ENCODE measurements at places on chromosomes 6 and 20.

DNA sequence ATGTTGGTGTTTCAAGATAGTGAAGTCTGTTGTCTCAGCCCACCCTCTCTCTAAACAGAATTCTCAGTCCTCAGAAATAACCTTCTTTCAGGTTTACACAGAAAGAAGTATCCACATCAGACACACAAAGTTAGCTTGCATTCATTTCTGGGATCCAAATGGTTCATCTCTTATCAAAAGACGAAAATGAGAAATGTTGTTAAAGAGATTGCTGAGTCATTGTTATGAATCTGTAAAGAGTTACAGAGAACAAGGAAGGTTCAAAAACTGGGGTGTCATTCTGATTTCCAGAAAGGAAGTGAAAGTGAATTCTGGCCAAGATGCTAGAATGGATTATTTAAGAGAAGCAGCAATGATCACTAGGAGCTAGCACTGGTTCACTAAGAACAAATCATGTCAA lies 90.5 kb upstream of the ATXN1 start:
- DNase-seq = no peak

DNA sequence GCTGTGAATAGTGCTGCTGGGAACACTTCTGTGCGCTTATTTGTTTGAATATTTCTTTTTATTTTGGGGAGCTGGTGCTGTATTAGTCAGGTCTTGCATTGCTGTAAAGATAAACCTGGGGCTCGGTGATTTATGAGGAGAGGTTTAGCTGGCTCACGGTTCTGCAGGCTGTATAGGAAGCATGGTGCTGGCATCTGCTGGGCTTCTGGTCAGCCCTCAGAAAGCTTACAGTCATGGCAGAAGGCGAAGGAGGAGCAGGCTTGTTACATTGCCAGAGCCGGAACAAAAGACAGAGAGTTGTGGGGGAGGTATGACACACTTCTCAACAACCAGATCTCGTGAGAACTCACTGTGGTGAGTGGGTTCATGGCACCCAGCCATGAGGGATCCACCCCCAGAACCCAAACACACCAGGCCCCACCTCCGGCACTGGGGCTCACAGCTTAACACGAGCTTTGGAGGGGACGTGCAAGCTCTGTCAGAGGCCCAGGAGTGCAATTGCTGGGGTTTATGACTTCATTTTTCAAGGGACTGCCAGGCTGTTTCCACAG lies 68.8 kb upstream of the GATA5 start:
- DNase-seq = no peak

- DNase-seq = no peak
Observed at GRCh38 chr20:33351696-33352095, 49.6 kb downstream of the CDK5RAP1 start.

- DNase-seq = no peak
Observed at GRCh38 chr6:113190170-113190569, 667.0 kb upstream of the MARCKS start.

DNA sequence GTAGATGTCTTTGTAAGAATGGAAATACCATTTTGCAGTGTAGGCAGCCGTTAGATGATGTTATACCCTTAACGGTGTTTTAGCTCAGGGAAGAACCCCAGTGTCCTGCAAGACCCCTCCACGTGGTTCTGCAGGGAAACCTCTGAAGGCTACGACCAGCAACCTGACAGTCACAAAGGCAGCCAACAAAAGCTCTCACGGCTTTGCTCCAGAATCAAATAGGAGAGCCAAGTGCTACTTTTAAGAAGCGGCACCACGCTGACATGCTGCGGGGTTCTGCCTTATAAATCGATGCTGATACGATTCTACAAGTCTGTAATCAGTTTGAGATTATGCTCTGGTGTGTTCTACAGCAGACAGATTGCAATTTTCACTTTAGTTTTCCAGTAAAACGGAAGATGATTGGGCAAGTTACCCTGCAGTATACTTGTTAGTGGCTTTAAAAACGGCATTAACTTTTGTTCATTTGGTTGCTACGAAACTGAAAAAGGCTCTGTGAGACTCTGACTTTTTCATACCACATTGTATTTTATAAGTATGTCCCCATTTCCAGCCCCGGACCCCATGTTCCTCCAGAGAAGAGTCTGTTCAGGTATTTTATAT lies 312.9 kb downstream of the SAMD5 start:
- no peak for DNase-seq

GRCh38 chr20:6582449-6582848 lies 185.0 kb upstream of the BMP2 start:
- DNase-seq = no peak

GRCh38 chr20:26276554-26277210 lies 580.0 kb upstream of the ZNF337 start:
- DNase-seq = no peak

DNA sequence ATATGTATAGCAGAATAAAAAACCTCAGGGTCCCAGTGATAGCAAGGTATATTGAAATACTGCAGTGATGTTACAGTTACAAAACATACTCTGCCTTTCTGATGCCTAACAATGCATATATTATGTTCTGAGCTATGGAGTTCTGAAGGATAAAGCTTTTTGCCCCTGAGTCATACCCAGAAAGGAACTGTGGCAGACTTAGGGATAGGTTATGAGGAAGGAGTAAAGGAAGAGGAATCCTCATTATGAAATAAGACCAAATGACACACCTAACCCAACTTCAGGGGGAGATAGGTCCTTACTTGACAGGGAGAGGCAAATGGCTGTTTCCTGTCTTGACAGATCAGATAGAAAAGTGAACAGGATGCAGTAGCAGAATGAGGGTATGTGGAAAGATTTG lies 940.6 kb upstream of the FLRT3 start:
- DNase-seq = no peak

- DNase-seq = no peak
Observed at GRCh38 chr6:109381061-109381746, 1.1 kb downstream of the CD164 start.

GRCh38 chr6:127690588-127690987 lies 113.6 kb downstream of the C6orf58 start:
- DNase-seq = no peak

DNA sequence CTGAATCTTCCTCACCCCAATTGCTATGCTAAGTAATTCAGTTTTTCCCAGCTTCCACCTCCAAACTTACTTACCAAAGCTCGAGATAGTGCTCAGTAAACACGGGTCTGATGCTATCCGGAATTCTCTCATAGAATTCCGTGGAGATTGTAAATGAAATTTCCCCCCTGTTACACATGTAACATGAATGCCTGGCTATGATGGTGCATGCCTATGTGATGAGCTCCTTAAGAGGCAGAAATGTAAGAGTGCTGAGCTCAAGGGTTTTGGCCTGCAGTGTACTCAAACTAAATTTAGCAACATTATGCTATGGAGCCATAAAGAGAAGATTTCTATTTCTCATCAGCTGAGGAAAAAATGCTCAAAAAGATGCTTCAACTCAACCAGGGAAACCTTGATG lies 133.4 kb upstream of the FUT9 start:
- no peak for DNase-seq

- DNase-seq = no peak
Observed at GRCh38 chr6:28523241-28523622, 2.4 kb upstream of the GPX5 start.

- no peak for DNase-seq
Observed at GRCh38 chr6:42179261-42179944, 6.2 kb downstream of the GUCA1A start.

- DNase-seq = no peak
Observed at GRCh38 chr6:113697632-113698410, 159.3 kb upstream of the MARCKS start.

DNA sequence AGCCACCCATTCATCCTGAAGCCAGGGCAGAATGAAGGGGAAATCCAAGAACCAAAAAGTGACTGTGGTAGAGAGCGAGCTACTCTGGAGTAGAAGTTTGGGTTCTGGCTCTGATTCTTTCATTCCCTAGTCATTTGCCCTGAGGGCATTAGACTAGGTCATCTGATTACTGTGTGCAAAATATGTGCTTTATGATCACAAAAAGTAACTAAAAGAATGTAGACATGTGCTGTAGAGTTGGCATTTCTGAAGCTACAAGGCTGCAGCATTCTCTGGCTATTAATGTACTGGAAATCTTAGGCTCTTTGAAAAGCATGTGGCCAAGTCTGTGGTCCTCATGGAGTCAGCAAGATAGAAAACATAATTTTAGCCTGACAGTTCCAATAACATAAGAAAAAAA lies 94.2 kb downstream of the TBC1D7 start:
- DNase-seq = no peak

- no peak for DNase-seq
Observed at GRCh38 chr20:17848249-17849048, 120.1 kb downstream of the SNX5 start.

GRCh38 chr6:132483779-132484679 lies 28.9 kb downstream of the STX7 start:
- DNase-seq = no peak

DNA sequence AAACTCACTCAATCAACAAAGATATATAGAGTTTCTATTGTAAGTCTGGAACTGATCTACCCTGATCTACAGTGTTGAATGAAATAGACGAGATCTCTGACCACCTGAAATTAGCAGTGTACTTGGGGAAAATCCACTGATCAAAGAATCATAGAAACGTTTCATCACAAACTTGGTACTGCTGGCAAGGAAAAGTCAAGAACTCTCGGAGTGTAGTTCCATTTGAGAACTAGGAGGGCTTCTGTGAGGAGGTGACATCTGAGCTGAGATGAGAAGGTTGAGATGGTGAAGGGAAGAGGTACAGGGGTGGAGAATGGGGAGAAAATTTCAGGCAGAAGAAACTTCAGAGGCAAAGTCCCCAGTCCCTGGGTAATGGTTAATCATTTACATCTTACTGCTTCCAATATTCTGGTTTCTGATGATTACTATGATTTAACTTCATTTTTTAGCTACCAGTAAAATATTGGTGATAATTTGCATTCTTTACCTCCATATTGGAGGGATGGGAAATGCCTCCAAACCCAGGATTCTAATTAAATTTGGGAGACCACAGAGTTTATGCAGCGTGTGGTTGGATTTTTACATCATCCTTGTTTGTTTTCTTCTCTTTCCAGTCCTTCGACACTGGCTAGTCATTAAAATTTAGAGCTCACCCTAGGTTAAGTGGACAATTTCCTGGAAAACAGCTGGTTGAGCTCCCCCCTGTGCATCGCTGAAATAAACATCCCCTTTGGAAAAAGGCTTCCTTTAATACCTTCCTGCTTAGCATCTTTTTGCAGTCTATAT lies 191.9 kb downstream of the BCAS1 start:
- no peak for DNase-seq

DNA sequence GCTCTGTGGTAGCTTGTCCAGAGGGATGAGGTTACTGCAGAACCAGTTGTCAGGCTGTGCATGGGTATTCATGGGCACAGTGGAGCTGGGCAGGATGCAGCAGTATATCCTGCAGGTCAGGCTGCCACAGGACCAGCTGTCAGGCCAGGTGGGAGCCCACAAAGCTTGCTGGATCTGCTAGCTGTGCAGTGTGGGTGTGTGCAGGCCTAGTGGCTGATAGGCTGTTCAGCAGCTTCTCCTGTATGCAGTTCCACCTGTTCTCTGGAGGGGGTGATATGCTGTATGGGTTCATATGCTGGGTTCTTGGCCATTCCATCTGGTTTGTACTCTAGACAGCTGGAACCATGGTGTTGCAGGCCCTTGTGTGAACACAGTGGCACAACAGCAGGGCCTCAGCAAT lies 40.6 kb upstream of the TPD52L1 start:
- no peak for DNase-seq

- no peak for DNase-seq
Observed at GRCh38 chr6:69987550-69987949, 121.2 kb downstream of the COL19A1 start.

DNA sequence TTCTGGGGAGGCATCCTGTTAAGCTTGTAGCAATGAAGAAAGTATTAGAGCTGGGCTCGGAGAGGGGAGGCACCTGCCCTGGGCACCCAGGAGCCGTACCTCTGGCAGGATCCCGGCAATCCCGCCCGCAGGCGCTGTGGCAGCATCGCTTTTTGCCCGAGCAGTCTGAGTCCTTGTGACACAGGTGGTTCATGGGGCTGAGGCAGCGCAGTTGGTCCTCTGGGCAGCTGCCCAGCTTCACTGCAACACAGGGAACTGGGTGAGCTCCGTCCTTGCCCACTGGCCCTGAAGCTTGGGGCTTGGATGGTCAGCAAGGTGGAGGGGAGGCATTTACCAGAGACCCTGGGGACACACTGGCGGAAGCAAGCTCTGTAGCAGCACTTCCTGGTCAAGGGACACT lies 4.7 kb downstream of the WFDC5 start:
- DNase-seq = no peak

- DNase-seq = no peak
Observed at GRCh38 chr20:43567477-43567876, 8.7 kb downstream of the SGK2 start.

- no peak for DNase-seq
Observed at GRCh38 chr6:118815495-118815894, 78.5 kb upstream of the ASF1A start.

- no peak for DNase-seq
Observed at GRCh38 chr20:33602826-33603590, 59.1 kb upstream of the C20orf144 start.

DNA sequence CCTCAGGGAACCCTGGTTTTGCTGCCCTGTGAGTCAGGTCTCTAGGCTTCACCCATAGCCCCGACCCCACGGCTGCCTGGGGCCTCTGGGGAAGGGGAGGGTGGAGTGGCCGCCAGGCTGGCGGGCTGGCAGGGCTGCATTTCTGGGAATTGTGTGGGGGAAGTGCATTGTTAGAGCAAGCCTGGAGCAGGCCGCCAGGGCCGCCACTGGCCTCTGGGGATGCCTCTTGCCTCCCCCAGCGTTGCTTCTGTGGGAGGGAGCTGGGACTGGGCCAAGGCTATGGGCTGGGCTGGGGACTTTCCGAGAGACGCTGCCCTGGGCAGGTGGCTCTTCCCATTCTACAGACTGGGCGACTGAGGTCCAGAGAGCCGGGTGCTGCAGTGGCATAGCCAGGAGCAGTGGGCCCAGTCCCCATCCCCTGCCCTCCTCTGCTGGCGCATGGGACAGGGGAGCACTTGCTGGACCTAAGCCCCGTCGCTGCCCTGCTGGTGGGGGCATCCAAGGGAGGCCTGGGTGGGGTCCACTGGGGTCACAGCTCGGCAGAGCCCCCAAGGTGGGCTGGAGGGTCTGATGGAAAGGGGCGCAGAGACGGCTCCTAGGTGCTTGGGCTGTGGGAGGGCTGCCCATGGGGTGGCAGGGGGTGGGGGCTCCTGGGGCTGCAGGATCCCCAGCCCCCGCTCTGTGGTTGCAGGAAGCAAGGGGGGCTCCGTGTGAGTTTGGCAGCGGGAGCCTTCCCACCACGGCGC lies 6.6 kb upstream of the SOX18 start:
- no peak for DNase-seq

Measured in ascending aorta (tissue), 2 donors.